ENCODE measurements at places on chromosomes 2 and 18.

DNA sequence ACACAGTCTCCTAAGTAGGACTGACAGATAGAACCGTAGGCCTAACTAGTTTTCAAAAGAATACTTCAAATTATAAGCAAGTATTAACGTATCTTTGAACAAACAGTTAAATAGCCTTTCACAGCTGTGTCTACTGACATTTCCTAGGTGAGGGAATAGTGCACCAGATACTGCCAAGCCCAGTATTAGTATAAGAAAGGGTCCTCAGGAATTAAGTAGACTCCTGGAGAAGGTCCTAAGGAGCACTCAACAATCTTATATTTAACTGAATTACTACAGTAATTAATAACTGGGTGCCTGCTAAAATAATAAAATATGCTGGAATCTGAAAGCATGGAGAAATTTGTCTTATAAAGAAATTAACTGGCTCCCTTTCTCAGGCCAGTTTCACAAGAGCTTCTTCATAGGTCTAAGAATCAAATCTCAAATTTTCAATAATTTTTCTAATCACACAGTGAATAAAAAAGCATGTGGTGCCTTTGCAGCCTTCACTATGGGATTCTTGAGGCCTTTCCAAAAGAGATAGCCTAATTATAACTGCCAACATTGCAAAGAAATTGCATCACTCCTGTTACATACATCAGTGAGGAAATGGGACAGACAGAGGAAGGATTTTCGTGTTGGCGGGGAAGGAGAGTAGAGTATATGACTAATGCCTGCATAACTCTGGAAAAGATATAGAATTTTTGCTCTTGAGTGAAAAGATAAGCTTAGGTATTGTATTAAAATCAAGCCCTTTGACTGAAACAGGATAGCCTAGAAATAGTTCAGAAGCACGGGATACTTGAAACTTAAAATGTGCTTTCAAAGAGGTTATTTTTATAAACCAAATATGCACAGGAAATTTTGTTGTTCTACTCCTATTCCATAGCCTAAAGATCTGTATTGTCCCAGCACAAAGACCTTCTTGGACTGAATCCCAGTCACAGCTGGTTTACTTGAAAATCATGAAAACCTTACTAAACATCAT, 228.6 kb upstream of the STK17B start:
- no peak for DNase-seq

DNA sequence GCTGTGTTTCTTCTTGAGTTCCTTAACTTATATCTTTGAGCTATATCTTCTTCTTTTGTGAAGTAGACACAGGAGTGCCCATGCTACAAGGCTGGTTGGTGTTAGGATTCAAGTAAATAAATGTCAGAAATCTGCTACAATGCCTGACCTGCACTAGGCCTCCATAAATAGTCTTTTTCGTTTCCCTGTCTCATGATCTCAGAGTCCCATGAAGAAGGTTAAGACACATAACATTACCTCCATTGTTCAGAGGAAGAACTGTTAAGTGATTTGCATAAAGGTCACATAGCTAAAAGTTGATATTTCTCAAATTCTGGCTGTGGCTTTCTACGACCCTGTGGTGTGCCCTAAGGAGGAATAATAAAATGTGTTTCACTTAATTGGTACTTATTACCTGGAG, 228.4 kb downstream of the KCNS3 start:
- no peak for DNase-seq

GRCh38 chr18:70036771-70037347, 89.2 kb upstream of the CD226 start:
- no peak for DNase-seq

- DNase-seq, result peak; percentile 59
These were observed 26.4 kb upstream of the ATP5MC3 start for GRCh38 chr2:175207741-175208438.

DNA sequence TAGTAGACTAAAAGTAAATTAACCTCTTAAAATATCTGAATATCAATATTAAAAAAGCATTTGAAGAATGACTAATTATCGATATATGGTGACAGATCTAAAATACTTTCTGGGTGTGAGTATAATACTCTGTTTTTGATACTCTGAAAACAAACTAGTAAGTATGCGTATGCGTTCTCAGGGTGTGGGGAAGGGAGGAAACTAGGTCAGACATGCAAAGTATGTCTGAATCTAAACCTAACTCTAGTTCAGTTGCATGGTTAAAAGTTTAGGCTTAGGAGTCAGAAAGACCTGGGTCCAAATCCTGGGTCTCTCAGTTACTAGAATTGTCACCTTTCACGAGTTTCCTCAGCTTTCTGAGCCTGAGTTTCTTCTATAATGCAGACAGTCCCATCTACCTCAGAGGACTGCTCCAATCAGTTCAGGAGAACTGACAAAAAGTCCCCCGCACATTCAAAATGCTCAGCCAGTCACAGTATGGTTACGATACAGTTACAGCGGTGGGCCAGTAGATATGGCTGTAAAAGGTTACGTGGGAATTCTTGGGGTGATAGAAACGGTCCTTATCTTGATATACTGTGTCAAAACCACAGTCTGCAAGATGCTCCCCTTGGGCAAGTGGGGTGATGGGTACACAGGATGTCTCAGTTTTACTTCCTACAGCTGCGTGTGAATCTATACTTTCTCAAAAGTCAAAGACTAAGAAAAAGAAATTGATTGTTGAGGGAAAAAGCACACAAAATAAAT, 29.2 kb downstream of the UNC50 start:
- DNase-seq, result no peak

DNA sequence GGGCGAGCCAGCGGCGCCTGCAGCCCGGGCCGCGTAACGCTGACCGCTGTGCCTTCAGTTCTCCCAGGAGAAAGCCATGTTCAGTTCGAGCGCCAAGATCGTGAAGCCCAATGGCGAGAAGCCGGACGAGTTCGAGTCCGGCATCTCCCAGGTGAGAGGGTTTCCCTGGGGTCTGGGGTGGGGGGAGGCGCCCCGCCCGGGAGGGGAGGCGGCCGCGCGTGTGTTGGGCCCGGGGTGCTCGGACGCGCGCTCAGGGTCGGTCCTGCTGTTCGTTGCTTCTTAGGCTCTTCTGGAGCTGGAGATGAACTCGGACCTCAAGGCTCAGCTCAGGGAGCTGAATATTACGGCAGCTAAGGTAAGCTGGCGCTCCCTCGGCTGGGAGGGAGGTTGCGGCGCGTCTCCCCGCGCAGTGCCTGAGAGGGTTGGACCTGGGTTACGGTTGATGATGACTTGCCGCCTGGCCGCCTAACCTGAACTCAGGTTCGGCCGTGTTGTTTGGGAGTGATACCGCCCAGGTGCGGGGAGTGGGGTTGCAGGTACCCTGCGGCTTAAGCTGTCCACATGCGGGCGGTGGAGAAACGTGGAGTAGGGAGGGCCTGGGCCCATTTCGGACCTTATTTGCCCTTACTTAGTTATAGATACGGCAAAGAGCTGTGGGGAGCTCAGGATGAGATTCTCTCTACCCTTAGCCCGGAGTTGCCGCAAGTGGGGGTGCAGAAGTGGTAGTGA, 638 bp downstream of the RPS7 start:
- DNase-seq, result no peak

GRCh38 chr2:20584399-20585358, 66.2 kb downstream of the HS1BP3 start:
- no peak for DNase-seq

- DNase-seq, result peak; percentile 1
These were observed 28.8 kb upstream of the WDR75 start for GRCh38 chr2:189412330-189412953.

- no peak for DNase-seq
These were observed 739.4 kb upstream of the CHAC2 start for GRCh38 chr2:53028225-53028624.

GRCh38 chr2:41998186-41999127, 49.4 kb upstream of the PKDCC start:
- no peak for DNase-seq

DNA sequence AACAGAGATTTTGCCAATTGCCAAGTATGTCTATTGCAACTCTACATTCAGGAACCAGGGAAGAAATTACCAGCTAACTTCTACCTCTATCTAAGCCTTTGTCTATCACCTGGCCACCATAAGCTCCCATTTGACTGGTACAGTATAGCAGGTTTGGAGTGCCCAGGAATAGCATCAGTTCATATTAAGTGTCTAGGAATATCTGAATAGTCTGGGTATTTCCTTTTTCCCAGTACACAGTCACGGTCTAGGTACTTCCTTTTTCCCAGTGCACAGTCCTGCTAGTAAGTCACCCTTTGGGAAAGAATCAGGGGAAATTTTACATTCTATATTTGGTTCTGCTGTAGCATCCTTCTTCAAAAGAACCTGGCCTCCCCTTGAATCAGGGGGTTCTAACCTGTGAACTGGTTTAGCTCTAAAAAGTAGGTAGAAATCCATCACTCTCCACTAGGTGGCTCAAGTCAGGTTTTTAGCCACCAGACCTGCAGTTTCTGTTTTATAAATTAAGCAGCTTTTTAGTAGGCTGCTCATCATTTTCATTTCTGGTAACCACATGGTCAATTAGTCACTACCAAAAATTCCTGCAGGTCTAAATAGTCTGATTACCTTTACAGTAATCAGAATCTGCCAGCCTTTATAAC, 49.3 kb upstream of the DNAJC10 start:
- peak; percentile 3 for DNase-seq

- no peak for DNase-seq
These were observed 32.4 kb upstream of the RBBP8 start for GRCh38 chr18:22900558-22901238.

DNA sequence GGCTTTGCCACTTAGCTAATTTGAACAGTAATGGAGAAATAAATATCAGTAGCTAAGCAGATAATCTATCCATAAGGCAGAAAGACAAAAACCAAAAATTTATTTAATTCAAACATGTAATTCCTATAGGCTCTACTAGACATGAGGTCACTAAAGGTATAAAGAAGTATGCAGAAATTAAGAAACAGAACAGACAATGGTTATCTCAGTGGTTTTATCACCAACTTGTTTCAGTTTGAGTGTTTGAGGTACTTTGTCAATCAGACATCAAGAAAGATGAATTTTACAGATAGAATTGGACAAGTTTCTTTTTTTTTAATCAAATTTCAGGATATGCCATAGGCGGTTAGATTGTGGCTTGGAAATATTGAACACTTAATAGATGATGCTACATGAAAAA, 67.4 kb upstream of the ZEB2 start:
- DNase-seq, result no peak

- DNase-seq, result peak; percentile 40
These were observed 271.8 kb upstream of the FANCL start for GRCh38 chr2:58512878-58513277.

DNA sequence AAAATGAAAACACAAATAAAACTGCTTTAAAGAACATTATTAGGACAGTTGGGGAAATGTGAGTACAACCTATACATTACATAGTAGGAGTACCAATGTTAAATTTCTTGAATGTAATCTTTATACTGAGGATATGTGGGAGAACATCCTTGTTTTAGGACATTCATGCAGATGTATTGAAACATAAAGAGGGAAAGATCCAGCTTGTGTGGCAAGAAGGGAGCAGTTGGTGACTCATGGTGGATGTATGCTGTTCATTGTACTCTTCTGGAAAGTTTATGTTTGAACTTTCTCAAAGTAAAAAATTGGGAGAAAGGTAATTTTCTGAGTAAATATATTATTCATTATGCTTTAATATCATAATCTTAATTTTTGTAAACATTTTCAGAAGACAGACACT, 132.1 kb upstream of the DLGAP1 start:
- DNase-seq, result no peak

- no peak for DNase-seq
These were observed 99.6 kb upstream of the CERS6 start for GRCh38 chr2:168356477-168356835.

GRCh38 chr2:18297534-18298058, 262.9 kb downstream of the RDH14 start:
- DNase-seq, result no peak

GRCh38 chr2:169928463-169928864, 101.2 kb downstream of the UBR3 start:
- DNase-seq, result peak; percentile 27

- no peak for DNase-seq
These were observed 232.1 kb upstream of the EPAS1 start for GRCh38 chr2:46065152-46065551.

DNA sequence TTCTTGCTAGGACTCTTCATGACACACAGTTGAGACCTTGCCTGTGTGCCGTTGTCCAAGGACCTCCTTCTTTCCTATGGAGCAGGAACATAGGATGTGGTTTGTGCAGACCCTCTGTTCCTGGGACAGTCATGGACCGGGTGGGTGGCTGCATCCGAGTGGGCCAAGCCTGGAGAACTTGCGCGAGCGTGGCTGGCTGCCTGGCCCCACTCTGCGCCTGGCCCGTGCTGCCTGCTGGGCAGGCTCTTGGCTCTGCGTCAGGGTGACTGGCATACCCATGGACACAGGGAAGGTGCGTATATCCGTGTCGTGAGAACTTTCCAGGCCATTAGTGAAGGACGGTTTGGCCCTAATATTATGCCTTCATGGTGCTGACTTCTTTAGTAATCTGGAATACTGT, 68.2 kb downstream of the DCDC2C start:
- no peak for DNase-seq

GRCh38 chr2:198220763-198221610, 416.6 kb downstream of the PLCL1 start:
- DNase-seq, result no peak

DNA sequence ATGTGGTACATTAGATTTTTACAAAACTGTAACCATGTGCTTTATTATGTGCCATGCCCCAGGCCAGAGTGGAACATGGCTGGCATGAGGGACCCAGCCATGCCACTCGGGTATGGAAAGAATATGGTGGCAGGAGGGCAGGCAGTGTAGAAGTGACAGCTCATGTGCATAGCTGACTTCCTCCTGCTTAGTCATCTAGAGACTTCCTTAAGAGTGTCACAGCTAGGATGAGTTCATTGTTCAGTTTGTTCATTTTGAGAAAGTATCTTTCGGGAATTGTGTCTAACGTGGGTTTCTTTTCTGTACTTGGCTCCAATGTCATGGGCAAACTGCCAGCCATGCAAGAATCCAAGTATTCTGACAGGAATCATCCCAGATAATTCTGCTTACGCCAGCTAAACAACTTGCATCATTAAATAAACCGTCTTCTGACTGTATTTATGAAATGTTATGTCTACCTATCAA, 94.3 kb upstream of the ITGB6 start:
- DNase-seq, result no peak

DNA sequence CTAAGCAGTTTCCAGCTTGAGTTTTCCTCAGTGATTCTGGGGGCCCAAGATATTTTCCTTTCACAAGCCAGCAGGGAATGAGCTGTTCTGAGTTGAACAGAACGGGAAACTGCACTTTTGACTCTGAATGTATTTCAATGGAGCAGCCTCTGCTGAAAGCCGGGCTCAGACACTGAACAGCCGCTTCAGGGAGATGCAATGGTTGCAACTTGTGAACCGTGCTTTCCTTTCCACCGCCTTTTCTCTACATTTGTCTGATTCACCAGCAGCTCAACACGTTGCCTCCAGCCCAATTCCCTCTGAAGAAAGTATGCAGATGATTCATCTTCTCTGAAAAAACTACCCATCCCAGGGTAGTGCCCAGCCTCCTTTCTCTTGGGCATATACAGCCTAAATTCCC, 119.3 kb upstream of the PKDCC start:
- DNase-seq, result no peak

DNA sequence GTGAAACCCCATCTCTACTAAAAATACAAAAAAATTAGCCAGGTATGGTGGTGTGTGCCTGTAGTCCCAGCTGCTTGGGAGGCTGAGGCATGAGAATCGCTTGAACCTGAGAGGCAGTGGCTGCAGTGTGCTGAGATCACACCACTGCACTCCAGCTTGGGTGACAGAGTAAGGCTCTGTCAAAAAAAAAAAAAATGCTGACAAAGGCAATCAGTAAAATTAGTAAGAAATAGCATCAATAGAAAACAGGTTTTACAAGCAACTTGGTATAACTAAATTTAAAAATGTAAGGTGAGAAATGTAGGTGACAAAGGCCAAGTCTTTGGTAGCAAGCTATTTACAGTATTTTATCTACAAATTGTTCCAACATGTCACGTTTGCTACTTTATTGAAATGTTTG, 421.4 kb upstream of the RGPD4 start:
- no peak for DNase-seq
